Renal cortex interstitium (tissue), 15 donors: ENCODE measurements at places on chromosomes 2 and 18.

GRCh38 chr2:127277028-127277427, 16.9 kb downstream of the ERCC3 start:
- no peak for DNase-seq

DNA sequence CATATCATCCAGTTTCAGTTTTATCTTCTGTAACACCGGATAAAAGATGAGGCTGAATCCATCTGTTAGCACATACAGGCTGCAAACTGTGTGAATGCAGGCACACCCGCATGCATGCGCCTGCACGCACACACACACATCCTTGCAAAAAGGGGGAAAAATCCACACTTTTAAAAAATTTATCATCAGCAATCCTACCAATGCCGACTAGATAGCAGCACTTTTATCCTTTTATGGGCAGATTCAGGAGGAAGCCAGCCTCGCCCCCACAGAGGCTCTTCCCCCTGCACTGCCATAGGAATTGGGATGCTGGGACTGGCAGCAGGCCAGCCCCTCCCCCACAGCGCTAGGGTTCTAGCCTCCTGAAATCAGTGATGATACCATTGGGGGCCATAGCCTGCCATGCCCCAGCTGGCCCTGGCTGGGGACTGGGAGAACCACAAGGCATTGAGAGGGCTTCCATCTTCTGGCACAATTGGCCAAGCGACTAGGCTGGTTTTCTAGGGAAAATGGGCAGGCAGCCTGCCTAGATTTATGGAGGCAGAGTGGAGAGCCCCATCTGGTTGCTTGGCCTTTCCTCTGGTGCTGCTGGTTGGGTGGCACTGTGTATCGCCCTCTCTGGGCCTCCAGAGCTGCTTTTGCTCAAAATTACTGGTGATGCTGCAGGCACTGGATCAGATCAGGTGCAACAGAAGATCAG, 25.5 kb downstream of the CYRIA start:
- DNase-seq = no peak

- DNase-seq = no peak
Measured at GRCh38 chr2:231687133-231687852, 21.0 kb upstream of the PTMA start.

- DNase-seq = no peak
Measured at GRCh38 chr18:24683925-24684324, 223.5 kb downstream of the HRH4 start.

DNA sequence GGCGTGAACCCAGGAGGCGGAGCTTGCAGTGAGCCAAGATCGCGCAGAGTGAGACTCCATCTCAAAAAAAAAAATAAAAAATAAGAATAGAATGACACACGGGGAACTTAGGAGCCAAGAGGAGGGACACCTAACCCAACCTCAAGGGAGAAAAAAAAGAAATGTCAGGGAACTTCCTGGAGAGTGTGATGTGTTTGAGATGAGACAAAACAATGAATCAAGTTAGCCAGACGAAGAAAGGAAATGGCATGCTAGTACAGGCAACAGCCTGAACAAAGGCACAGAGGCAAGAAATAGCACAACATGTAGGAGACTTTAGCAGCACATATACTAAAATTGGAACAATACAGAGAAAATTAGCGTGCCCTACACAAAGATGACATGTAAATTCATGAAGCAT, 36.7 kb upstream of the PAPOLG start:
- DNase-seq = no peak

GRCh38 chr2:46697830-46698323, 217.7 kb downstream of the MCFD2 start:
- DNase-seq = no peak

DNA sequence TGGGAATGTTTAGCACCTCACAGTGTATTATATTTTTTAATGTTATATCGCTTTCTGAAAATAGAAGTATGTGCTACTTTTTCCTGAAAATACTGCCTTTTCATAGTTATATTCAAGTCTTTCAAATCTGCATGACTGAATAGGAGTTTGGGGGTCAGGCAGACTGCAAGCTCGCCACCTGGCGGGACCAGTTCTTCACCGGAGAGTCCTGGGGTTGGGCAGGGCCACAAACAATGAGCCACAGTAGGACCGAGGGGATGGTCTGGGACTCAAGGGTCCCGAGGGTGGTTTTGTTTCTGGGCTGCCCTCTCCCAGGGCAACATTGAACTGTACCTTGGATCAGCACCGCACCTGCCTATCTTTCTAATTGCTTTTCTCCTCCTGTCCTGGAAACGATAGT, 70.6 kb downstream of the VWA3B start:
- DNase-seq = no peak

GRCh38 chr18:27778441-27778840, 398.5 kb downstream of the CDH2 start:
- no peak for DNase-seq

GRCh38 chr2:224638301-224638823, 53.2 kb upstream of the CUL3 start:
- no peak for DNase-seq

GRCh38 chr18:10846657-10847407, 302.5 kb downstream of the PIEZO2 start:
- DNase-seq = no peak

DNA sequence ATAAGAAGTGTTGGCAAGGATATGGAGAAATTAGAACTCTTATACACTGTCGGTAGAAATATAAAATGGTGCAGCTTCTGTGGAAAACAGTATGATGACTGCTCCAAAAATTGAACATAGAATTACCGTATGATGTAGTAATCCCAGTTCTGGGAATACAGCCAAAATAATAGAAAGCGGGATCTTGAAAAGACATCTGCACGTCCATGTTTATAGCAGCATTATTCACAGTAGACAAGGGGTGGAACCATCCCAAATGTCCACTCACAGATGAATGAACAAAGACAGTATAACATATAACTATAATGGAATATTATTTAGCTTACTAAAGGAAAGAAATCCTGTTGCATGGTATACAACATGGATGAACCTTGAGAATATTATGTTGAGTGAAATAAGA, 257.7 kb downstream of the TDRD15 start:
- no peak for DNase-seq

- DNase-seq = no peak
Measured at GRCh38 chr2:29374823-29375222, 259.6 kb downstream of the CLIP4 start.

DNA sequence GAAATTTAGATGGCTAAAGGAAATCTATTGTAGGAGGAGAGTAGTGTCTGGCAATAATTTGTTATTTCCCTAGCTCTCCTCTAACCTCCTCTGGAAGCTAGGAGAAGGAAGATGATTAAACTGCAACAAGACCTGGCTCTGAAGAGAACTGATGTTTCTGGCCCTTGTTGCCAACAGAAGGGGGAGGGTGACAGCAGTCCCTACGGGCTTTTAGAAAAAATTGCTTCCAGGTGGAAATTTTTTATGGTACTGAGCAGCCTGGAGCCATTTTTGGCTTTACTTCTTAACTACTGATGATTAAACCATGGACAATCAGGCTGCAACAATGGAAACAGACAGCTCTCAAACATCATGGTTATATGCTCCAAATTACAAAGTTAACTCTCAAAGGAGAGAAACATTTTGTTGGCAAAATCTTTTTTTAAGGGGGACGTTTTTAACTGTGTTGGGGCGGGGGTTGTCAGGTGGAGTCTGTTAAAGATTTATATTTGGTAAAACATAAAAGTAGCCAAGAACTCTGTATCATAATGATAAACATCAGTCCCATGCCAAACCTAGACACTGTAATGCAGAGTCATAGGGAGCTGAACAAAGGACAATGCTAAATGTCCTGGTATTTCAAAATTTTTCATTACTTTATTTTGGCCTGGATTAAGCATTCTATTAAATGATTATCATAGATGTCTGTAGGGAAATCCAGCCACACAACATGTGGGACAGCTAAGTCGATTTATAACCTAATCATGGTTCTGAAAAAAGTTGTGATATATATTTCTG, 70.0 kb downstream of the EXOC6B start:
- no peak for DNase-seq

DNA sequence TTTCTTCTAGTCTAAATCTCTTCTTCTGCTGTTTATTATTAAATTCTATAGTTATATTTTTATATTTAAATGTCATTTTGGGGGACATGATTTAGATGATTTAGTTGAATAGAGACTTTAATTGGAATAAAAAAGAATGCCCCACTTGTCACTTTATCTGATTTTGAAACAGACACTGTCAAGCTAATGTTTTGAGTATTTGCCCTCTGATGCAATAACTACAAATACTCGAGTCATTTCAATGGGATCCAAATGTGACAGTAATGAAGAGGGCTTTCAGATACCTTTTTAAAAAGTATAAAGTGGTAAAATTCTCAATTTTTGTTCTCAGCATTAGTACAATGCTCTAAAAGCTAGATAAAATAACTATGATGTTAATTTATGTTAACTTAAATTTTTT, 257.3 kb upstream of the SESTD1 start:
- DNase-seq = no peak

- DNase-seq = no peak
Measured at GRCh38 chr2:16464641-16465040, 201.0 kb downstream of the CYRIA start.

DNA sequence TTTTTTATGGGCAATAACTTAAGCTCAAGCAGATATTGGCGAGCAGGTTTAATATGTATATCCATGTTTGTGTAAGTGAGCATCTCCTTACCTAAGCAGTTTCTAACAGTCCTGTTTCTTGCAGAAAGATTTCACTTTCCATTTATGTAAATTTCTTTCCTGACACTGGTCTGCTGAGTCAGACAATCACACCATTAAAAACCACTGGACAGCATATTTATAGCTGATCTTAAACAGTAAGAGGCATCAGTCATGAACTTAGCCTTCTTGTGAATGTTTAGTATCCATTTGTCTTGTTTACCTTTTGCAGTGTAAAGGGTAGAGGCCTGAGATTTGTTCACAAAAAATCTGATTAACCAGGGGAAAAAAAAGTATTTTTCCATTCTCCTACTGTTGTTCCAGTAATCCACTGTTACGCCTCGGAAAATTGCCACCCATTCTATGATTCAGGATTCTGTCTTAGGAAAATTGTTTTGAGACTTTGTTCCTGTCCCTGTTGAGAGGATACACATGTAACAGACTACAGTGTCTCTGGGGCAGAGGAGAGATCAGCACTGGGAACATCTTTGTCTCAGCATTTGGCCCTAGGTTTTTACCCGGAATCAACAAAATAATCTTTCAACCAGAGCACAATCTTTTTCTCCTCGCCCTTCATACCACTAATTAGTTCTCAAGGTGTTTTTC, 521.0 kb upstream of the NRP2 start:
- DNase-seq = no peak

DNA sequence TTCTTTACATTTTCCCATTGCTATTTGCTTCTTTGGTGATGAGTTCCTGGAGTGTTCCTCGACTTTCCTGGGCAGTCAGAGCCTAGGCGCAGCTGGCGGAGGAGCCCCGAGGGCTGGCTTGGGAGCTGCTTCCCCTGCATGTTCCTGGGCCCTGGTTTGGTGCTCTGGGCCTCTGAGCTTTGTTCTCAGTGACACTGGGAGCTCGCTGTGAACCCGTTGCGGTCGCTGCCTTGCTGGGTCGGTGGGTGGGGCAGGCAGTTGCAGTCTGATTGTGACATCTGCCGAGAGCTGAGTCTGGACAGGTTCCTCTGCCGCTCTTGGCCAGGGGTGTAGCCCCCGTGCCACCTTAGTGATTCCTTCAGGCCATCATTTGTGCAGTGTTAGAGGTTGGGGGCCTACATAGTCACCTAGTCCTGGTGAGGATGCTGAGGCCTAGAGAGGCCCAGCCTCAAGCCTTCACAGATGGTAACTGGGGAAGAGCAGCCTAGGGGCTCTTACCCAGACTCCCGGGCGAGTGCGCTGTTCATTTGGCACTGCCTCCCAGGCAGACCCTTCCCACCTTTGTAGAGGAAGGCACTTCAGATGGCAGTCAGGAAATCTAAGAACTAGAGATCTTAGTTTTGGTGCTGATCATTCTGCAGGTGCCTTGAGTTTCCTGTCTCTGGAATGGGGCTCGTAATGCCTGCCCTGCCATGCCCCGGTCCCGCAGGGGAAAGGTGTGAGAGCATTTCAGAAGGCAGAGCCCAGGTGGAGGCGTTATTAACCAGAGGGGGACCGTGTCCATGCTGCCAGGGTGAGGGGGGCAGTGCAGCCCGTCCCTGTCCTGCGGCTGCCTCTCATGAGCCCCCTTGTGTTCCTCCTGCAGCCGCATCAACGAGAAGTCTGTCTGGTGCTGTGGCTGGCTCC, 8.4 kb downstream of the ASB1 start:
- DNase-seq = no peak

DNA sequence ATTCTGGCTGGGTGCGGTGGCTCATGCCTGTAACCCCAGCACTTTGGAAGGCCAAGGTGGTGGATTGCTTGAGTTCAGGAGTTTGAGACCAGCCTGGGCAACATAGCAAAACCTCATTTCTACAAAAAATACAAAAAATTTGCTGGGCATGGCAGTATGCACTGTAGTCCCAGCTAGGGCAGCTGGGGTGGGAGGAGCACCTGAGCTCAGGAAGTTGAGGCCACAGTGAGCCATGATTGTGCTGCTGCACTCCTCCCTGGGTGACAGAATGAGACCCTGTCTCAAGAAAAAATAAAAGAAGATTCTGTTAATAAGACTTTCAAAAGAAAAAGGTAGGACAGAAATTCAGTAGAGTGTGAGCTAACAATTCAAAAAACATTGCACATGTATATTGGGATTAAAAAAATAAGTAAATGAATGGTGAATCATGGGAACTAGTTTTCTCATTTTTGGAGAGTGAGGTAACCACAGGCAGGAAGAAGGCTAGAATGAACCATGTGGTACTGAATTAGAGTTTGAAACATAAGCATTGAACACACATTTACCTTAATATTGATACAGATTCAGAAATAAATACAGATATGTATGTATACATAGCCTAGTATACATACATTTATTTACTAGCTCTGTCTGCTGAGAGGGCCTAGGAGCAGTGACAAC, 53.5 kb downstream of the NCOA1 start:
- no peak for DNase-seq

DNA sequence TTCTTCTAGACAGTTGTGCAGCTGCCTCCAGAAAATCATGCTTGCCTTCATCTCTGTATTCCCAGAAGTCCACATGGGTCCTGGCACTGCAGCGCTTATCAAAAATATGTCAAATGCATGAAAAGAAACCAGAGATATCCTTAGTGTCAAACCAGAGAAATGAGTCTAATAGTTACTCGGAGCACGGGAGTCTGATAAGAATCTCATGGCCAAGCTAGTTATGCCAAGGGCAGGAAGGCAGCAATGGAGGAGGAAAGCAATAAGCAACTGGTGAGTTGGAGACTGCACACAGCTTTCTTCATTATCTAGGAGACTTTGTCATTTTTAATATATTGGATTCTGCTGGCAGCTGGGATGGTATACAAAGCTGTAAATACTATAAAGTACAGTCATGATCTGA, 38.6 kb downstream of the TRIB2 start:
- no peak for DNase-seq

DNA sequence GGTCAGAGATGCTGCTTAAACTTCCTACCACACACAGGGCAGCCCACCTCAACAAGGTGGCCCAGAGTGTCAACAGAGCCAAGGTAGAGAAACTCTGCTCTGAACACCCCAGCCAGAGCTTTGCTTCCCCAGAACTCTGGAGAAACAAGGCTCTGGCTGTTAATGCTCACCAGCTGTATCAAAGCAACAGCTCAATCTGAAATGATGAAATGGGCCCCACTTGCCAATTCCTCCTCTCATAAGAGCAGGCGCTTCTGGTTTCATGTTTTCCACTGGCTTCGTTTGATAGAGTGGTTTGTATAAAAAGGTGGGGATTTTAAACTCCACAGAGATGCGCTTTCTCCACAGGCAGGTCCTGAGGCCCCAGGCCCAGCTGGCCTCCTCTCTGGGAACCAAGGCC, 60.9 kb upstream of the TFCP2L1 start:
- DNase-seq = no peak
